Chondrocyte (in vitro differentiated cells): ENCODE measurements at places on chromosomes 5 and 9. TPM values are rescaled to one million over a fixed set of nuclear protein-coding genes. Genes with fewer than 3 reads are reported as not detected.

GRCh38 chr5:55276771-55277170 is 30.7 kb downstream of the DHX29 start:
- no peak overlapping the region for H3K27ac ChIP-seq
- H3K4me1 ChIP-seq = peaks cover 12% of the 10 kb centered on the region
- H3K4me3 ChIP-seq = no peak overlapping the region
- no peak for DNase-seq
- no peaks in the 10 kb centered on the region for H3K27me3 ChIP-seq
- H3K36me3 ChIP-seq = peaks cover 28% of the 10 kb centered on the region

DNA sequence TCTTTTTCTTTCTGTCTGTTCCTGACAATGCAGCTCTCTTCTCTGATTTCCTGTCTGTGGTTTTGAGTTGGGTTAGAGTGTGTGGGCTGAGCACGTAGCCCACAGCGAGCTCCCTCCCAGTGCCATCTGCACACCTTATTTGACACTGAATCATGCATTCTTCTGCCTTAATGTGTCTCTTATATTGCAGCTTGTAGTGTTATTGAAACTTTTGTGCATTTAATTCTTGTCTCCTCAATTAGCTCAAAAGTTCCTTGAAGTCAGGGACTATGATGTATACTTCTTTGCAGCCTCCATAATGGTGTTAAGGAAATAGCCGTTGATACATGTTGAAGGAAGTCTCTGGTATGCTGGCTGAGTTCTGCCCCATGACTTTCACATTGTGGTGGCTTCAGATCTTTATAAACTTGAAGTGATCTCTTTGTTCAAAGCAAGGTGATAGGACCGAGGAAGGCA is 576.2 kb upstream of the CLINT1 start:
- H3K27me3 ChIP-seq = no peaks in the 10 kb centered on the region
- no peak overlapping the region for H3K4me3 ChIP-seq
- peaks cover 24% of the 10 kb centered on the region for H3K4me1 ChIP-seq
- H3K27ac ChIP-seq = peak overlapping the region; percentile 28
- no peak for DNase-seq

GRCh38 chr5:52786391-52786790 is 1.3 kb upstream of the ITGA1 start:
- H3K36me3 ChIP-seq = peaks cover 7% of the 10 kb centered on the region
- peak overlapping the region; percentile 60 for H3K27ac ChIP-seq
- H3K27me3 ChIP-seq = no peaks in the 10 kb centered on the region
- H3K4me3 ChIP-seq = no peak overlapping the region
- DNase-seq = no peak

- no peak overlapping the region for H3K27ac ChIP-seq
- H3K36me3 ChIP-seq = peaks cover 50% of the 10 kb centered on the region
- H3K27me3 ChIP-seq = no peaks in the 10 kb centered on the region
- H3K4me1 ChIP-seq = peaks cover 31% of the 10 kb centered on the region
- DNase-seq = no peak
- no peak overlapping the region for H3K4me3 ChIP-seq
Observed at GRCh38 chr9:137759117-137759516, 118.5 kb upstream of the CACNA1B start.

DNA sequence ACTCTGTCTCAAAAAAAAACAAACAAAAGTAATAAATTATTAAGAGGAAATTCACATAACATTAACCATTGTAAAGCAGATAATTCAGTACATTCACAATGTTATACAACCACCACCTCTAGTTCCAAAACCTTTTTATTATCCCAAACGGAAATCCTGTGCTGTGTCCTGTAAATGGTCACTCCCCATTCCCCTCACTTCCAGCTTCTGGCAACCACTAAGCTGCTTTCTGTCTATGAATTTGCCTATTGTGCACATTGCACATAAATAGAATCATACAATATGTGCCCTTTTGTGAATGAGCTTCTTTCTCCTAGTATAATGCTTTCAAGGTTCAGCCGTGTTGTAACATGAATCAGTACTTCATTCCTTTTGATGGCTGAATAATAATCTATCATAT is 20.8 kb downstream of the C9orf152 start:
- H3K27ac ChIP-seq = no peak overlapping the region
- no peak overlapping the region for H3K4me3 ChIP-seq
- DNase-seq = no peak
- H3K4me1 ChIP-seq = no peaks in the 10 kb centered on the region
- H3K27me3 ChIP-seq = no peaks in the 10 kb centered on the region
- H3K36me3 ChIP-seq = no peaks in the 10 kb centered on the region

DNA sequence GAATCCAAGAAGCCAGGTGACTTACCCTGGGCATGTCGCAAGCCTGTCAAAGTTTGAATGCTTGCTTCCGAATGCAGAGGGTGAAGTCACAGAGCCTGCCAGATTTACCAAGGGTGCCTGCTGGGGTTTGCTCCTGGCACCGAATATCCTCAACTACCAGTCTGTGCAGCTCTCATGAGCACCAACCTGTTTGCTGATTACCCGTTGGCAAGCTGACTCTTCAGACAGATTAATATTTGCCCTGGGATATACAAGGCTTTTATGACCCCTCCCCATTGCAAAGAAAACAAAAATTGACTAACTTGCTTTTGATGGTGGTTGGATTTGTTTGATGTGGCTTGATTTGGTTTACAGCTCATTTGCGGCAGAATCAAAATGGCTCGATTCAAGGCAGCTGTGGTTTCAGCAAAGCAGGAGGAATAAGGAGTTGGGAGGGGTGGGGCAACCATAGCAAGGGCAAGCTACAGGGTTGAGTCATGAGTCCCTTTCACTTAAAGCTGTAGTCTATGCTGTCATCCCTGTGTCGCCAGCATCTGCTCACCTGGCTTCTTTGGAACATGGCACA is 82.3 kb upstream of the AGXT2 start:
- peaks cover 2% of the 10 kb centered on the region for H3K27me3 ChIP-seq
- H3K27ac ChIP-seq = no peak overlapping the region
- DNase-seq = no peak

DNA sequence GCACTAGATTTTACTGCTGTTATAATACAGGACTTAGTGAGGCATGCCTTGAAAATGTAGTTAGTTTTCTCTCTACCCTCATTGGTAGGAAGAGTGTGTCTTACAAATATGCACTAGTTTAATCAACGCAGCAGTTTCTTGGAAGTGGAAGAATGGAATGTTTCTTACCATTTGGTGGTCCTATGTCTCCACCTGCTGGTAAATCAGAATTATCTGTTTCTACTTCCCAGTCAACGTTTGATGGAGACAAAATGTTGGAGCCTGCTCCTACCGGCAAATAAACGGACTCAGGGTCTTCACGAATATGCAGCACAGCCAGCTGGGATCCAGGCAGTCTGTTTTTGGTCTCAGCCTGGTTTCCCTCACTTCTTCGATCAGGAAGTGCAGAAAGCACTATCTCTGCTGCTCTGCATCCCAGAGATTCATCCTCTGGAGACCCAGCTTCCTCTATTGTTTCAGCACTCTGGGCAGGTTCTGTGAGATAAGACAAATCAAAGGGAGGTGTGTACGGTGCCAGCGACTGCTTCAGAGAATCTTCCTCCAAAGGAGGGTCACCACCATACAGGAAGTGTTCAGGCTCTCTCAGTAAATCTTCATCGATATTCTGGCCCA is 59.5 kb upstream of the PCA3 start:
- H3K27ac ChIP-seq = no peak overlapping the region
- peaks cover 1% of the 10 kb centered on the region for H3K36me3 ChIP-seq
- peaks cover 45% of the 10 kb centered on the region for H3K27me3 ChIP-seq
- no peak for DNase-seq
- H3K4me3 ChIP-seq = no peak overlapping the region

DNA sequence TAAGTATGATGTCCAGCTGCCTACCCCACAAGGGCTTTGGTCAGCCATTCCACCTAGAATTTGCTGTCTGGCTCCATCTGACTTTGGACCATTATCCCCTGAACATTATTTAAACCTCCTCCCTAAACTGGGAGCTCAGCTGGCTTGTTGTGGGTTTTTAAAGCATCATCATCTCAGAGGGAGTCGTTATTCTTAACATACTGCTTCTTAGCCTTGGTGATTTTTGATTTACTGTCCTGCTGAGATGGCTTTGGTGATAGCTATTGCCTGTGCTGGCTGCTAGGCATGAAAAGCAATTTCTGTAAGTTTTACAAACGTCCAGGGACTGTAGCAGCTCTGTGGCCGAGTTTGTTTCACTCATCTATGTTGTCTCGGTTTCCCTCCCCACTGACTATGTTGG is 256.1 kb downstream of the NR3C1 start:
- H3K4me3 ChIP-seq = no peak overlapping the region
- peaks cover 1% of the 10 kb centered on the region for H3K36me3 ChIP-seq
- H3K27me3 ChIP-seq = no peaks in the 10 kb centered on the region
- DNase-seq = no peak
- H3K27ac ChIP-seq = no peak overlapping the region

DNA sequence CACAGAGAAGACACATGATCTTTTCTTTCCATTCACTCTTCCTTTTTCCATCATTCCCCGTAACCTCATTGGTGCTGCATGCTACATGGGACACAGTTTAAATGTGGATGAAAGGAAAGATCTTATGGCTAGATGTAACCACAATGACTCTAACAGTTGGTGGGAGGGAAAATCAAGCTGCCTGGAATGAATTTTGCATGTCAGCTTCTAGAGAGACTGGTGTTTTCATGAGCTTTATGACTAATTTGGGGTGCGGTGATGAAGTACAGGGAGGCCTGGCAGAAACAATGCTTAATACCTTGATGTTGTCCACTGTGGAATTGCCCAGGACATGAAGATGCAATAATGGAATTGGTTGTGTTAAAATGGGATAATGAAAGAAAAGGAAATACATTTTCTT is 55.9 kb upstream of the MYO10 start:
- no peaks in the 10 kb centered on the region for H3K36me3 ChIP-seq
- peaks cover 36% of the 10 kb centered on the region for H3K4me1 ChIP-seq
- DNase-seq = no peak
- no peaks in the 10 kb centered on the region for H3K27me3 ChIP-seq
- H3K27ac ChIP-seq = peak overlapping the region; percentile 67

CNTNAP3 gene
- total RNA-seq = 10.4 to 22.3 TPM (median 20.0 TPM) in 3 replicates

C9 gene
- not detected in 3 replicates for total RNA-seq

PCDHGC5 gene
- total RNA-seq = 1.7 to 3.6 TPM (median 2.0 TPM) in 3 replicates
